ENCODE measurements at places on chromosomes 6 and 20.

GRCh38 chr6:38067263-38067980, 247.9 kb downstream of the ZFAND3 start:
- no peak for DNase-seq

GRCh38 chr6:26105109-26105730, 18.0 kb downstream of the HFE start:
- no peak for DNase-seq

GRCh38 chr20:47139934-47140535, 216.5 kb downstream of the ZMYND8 start:
- no peak for DNase-seq

GRCh38 chr6:73156793-73157767, 68.2 kb downstream of the KHDC1L start:
- DNase-seq, result no peak

DNA sequence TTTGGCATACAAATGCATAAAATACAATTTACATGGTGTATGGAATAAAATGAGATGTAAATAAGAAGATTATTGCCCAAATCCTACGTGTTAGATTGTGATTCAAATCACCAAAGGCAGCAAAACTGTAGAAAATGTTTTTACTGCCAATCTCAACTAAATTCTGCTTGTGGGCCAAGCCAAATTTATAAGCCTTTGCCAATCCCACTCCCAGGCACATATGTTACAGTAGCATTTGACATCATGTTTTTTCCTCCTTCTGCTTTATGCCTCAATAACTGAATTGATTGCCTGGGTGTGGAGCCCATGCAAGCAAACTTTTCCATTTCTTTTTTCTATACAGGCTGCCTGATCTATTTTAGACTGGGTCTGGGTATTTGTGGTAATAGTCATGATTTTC, 36.3 kb upstream of the LRRC1 start:
- DNase-seq, result no peak

DNA sequence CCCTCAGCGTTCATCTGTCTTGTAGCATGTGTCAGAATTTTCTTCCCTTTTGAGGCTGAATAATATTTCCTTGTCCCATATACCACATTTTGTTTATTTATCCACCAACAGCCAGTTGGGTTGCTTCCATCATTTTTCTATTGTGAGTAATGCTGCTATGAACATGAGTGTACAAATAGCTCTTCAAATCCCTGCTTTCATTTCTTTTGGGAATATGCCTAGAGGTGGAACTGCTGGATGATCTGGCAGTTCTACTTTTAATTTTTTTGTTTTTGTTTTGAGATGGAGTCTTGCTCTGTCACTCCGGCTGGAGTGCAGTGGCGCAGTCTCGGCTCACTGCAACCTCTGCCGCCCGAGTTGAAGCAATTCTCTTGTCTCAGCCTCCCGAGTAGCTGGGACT, 64.7 kb downstream of the SASH1 start:
- DNase-seq, result no peak

GRCh38 chr6:147867433-147868226, 359.1 kb downstream of the SAMD5 start:
- no peak for DNase-seq
